ENCODE measurements at places on chromosomes 4 and X.

DNA sequence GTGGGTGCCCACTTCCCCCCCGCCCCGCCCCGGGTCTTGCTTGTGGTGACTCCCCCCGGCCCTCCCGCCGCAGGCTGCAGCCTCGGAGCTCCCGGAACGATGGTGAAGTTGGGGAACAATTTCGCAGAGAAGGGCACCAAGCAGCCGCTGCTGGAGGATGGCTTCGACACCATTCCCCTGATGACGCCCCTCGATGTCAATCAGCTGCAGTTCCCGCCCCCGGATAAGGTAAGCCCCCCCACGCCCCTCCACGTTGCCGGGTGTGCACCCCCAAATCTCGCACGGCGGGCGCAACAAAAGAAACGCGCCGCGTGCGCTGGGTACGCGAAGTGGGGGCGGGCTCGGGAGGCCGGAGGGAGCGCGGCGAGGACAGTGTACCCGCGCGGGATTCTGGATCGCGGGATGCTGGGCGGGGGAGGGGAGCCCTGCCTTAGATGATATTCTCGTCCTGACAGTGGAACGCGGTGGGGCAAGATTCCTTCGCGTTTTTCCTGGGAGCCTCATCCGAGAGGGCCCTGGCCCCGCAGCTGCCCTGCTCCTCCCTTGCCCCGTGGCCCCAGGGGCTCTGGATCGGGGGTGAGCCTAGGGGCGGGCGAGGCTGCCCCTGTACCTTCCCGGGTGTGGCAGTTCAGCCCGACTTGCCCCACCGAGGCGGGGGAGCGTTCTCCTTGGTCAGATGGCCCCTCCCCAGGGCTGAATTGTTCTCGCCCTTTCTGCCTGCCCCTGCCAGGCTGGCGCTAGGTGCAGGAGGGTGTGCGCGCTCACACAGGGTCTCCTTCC is 819 bp downstream of the NSG1 start:
- no peak for DNase-seq

DNA sequence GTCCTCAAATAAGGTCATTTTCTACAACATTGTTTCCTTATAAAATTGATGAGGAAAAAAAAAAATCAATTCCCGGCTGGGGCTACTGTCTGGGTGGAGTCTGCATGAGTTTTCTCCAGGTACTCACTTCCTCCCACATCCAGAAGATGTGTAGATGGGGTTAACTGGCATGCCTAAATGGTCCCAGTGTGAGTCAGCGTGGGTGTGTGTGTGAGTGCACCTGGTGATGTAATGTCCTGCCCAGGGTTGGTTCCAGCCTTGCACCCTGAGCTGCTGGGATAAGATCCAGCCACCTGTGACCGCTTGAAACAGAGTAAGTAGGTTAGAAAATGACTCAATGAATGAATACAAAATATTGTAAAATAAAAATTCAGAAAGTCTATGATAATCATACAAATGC is 11.1 kb downstream of the USP26 start:
- no peak for DNase-seq

GRCh38 chr4:137678796-137679195 is 146.5 kb upstream of the PCDH18 start:
- no peak for DNase-seq

DNA sequence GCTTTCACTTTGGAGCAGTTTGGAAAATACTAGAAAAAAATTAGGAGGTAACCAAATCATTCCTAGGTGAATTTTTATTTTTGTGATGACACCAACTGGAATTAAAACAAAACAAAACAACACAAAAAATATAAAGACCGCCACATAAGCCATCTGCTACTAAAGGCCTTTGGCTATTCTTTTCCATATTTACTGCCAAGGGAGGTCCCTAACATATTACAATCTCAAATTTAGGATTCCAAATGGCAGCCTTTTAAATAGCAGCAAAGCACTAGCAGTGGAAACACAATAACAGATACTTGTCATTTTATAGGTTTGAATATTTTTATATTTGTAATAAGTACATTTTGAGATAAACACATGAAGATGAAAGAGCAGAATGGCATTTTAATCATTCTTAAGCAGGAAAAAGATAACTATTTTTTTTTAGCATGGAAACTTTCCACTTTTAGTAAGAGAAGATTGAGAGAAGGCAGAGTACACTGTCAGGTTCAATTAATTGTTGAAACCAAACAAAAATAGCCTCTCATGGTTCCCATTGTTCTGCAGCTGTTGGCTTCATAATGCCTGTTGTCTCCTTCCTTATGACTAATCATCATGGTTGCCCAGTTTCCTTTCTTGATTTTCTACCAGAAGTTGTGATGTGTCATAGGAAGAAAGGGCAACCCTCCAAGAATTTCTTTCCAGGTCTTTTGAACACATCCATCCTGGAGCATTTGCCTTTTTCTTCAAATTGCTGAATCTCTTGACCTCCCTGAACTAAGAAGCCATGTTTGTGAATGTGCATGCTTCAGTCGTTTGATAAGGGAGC is 219.0 kb upstream of the EMCN start:
- no peak for DNase-seq

DNA sequence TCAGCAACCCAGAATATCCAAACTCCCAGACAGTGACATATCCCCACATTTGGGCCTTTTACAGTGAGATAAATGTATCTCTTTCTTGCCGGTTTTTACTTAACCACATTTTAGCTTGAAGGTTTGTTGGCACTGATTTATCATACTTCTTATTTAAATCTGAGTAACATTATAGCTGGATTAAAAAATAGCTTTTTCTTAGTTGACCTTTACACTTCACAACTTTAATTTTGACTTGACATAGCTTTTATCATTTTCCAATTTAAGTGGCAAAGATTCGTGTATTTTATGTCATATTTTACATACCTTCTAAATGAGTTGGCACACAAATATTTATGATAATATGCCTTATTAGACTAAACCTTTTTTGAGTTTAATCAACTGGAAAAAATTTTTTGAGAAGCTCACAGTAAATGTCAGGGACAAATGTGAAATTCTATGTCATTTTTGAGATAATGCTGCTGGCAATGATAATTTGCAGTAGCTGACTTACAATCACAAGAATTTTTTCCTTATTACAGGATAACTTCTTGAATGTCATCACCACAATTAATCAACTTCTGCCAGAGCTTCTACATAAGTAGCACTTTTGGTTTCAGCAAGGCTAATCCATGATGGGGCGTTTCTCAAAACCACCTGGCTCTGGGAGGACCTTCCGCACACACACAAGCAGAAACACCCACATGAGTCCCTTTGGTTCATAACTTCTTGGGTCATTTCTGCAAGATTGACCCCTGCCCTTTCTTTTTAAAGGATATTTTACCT is 80.3 kb downstream of the SYTL5 start:
- no peak for DNase-seq

DNA sequence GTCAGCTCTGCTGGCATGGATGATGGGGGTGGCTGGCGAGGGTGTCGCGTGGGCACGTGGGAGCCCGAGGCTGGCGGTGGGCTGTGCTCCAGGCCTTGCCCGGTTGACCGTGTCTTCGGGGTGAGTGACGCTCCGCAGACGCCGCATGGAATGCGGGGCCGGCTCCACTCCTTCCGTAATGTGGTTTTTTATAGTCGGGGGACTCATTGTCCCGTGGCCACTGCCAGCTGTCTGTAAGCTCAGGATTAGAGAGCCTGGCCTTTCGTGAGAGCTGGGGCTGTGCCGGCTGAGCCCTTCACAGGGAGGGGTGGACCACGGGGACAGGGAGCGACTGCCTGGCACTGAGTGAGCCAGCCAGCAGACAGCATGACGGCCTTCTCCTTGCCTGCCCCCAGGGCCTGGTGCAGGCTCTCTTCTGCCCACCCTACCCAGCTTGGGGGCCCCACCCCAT is 20.4 kb downstream of the DOK7 start:
- no peak for DNase-seq

Data from stimulated activated CD4-positive, alpha-beta T cell treated with anti-CD3 and anti-CD28 coated beads, Interleukin-2, amount 100 ng/mL, for 24 hours (primary cell).